ENCODE measurements at places on chromosomes 1 and 21.
A peak's percentile ranks its signal among the peaks of the same experiment; 100 is the strongest.

GRCh38 chr21:19463966-19464365 is 1060.4 kb upstream of the TMPRSS15 start:
- no peak for DNase-seq

DNA sequence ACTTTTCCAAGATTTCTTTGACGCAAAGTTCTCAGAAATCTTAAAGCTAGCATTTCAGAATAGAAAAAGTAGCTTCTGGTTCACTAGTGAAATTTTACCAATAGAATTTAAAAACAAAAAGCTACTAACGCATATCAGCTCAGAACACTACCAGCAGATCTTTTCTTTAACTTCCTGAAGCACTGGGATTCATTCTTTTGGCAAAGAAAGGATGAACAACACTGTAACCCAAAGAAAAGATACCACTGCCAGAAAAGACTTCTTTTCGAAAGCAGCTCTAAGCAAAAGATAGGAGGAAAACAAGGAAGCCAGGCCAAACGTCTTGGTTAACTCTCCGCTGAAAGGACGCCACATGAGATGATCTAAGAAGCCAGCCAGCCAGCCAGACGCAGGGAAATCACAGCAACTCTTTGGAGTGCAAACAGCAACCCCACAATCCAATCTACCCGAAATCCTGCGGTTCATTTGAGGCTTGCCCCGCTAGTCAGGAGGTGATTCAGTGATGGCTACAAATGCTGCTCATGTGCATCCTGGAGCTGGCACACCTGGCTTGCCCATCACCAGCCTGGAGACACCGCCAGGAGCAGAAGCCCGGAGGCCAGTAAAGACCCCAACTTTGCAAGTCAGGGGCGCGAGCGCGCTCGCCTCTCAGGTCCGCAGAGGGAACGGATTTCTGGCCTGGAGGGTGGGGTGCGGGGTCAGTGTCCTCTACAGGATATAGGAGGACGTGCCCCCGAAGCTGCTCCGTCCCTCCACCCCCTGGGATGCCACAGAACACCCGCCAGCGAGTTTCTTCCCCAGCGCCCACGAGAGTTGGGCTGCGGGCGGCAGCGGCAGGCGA is 812 bp downstream of the NBPF1 start:
- DNase-seq = peak; percentile 84

DNA sequence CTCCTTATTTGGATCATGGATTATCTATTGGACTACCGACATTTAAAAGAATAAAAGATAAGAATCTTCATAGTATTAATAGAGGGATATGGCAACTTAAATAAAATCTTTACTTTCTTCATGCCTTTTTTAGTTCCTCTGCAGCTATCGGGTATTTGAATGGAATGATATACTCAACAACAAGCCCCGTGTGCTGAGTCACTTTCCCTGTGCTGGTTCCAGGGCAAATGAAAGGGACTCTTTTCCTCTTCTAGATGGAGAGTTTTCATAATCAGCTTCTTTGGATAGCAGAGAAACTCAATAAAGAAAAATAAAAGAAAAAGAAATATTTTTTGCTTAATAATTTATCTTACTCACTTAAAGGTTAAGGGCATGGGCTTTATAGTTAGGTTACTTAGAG is 213.7 kb downstream of the LRRC40 start:
- DNase-seq = no peak

DNA sequence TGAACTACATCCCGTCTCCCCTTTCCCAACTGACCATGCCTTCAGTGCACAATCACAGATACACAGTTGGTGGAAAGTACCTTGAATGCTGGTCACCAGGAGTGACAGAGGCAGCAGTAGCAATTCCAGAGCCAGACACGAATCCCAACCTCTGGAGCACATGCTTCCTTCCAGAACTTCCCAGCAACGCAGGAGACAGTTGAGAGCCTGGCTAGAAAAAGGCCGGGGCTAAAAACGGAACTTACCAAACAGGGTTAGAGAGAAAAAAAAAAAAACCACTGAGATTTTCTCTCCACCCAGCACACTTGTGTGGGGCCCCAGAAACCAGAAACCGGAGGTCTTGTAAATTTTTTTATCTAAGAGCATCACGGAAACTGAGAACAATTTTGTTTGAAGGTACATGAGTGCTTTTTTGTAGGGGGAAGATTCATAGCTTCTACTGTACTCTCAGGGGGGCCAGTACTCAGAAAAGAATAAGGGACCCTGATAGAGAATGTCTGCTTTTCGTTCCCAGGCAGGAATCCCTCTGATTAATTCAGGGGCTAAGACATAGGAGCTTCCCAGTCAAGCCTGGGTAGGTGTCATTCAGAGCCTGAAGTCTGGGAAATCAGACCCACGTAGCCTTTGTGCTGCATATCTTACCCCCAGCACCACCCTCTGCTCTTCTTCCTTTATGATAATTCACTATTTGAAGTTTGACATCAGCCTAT is at the start of gene CD48:
Gene CD48 (minus strand): TSS at position 221 of the 710 bp plus-strand sequence. CDS start 59 bp downstream, at position 162.
- no peak for DNase-seq

GRCh38 chr1:162530307-162530987 is 31.1 kb upstream of the UAP1 start:
- no peak for DNase-seq

DNA sequence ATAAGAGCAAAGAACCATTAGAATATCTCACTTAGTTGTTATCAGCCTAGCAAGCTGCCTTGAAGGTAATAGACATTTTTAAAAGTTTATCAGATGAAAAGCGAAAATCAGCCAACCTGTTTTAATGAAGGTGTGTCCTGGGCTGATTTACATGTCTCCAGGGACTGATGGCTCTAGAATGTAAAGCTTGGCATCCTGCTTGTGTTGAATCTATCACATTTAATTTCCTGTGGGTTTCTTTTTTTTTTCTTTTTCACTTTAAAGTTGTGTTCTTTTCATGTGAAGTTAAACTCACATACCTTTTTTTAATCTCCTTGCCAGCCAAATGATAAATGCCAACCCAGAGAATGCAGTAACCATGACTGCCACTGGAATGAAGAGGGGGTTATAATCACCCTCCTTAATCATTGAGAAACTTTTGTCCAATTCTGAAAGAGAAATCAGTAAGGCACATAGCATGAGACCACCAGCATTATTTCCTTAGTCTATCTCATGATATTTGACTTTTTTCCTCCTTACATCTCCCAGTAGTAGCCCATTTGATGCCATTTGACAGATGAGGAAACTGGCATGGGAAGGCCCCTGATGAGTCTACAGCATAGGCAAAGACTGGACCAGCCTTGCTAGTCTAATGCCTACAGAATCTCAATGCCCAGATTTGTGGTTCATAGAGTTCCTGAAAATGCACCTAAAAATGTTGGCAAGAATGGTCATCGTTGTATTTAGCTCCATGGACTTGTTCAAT is 10.0 kb downstream of the SELL start:
- DNase-seq = no peak

- DNase-seq = no peak
Measured at GRCh38 chr1:30095051-30095450, 628.3 kb downstream of the MATN1 start.

DNA sequence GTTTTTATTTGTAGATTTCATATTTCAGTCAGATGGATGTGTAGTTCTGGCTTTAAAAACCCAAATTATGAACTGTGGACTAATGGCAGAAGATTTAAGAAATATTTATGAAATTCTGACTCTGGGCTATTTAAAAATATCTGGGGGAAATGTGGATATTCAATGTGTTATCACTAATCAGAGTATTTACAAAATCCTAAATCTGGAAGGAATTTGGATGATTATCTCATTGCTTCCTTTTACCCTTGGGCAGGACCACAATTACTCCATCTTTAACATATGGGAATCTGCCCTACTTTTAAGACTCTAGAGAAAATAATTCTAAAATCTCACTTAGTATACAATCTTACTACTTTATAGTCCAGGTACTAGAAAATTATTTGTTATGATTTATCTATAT is 203.2 kb downstream of the PDE4B start:
- DNase-seq = no peak

GRCh38 chr1:239899747-239900146 is 191.9 kb upstream of the FMN2 start:
- DNase-seq = no peak

GRCh38 chr1:88883156-88883555 is 8.2 kb downstream of the GTF2B start:
- no peak for DNase-seq

- no peak for DNase-seq
Measured at GRCh38 chr1:54347955-54348699, 58.1 kb downstream of the SSBP3 start.

GRCh38 chr1:222040121-222040805 is 298.4 kb upstream of the DUSP10 start:
- no peak for DNase-seq

DNA sequence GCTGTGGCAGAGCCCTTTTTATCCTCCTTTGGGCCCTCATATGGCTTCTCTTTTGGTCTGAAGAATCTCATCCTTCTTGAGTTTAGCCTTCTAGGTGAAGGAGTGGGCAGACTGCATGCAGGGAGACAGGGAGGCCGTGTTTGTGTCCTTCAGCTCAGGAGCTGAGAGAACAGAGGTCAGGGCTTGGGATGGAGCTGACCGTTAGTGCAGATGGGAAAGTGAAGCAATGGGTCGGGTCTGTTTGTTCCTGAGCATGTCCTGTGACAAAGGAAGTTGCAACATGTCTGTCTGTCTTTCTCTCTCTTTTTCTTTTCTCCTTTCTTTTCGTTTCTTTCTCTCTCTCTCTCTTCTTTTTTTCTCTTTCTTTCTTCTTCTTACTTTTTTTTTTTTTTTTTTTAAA is 14.9 kb downstream of the MAPKAPK2 start:
- DNase-seq = peak; percentile 73

- DNase-seq = peak; percentile 71
Measured at GRCh38 chr1:51518033-51518585, 957 bp downstream of the EPS15 start.

DNA sequence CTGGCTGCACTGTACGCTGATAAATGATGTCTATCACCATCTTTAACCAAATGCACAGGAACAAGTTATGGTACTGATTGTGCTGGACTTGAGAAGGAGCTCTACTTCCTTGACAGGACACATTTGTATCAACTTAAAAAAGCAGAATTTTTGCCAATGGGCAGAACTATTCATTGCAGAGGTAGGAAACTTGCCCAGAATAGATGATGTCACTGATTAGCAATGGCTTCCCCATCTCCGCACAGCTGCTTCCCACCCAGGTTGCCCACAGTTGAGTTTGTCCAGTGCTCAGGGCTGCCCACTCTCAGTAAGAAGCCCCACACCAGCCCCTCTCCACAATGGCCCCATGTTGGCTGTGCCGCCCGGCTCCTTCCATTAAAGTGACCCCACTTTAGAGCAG is 33.4 kb downstream of the CAPN2 start:
- no peak for DNase-seq

GRCh38 chr21:39633770-39634181 is 21.0 kb downstream of the B3GALT5 start:
- DNase-seq = no peak

DNA sequence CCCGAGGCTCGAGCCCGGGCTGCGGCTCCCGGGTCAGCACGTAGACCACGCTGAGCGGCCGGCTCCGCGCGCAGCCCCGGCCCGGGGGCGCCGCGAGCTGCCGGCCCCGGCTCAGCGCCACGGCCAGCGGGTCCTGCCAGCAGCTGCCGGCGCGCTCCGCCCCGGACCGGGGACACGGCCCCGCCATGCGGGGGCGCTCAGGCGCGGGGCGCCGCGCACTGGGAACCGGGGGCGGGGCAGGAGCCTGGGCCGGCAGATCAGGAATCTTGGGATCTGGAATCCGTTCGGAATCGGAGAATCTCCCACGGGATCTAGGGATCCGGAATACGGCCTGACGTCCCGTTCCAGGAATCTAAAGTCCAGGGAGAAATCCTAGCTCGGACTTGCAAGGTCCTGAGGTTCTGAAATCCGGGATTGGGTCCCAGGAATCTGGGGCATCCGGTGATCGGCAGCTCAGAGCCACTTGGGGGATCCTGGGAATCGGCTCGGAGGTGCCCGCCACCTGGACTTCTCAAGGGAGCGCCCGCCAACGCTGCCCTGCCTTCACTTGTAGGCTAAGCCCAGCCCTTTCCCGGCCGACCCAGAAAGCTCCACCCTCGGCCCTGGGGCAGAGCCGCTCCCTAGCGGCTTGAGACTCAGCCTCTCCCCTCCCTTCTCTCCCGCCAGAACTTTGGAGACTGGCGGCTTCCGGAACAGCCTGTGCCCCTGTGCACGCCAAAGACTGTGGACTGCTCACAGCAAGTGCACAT is at the start of gene MAP3K6:
Gene MAP3K6 (minus strand): TSS at position 551 of the 749 bp plus-strand sequence. CDS start 364 bp downstream, at position 187.
- DNase-seq = peak; percentile 95

DNA sequence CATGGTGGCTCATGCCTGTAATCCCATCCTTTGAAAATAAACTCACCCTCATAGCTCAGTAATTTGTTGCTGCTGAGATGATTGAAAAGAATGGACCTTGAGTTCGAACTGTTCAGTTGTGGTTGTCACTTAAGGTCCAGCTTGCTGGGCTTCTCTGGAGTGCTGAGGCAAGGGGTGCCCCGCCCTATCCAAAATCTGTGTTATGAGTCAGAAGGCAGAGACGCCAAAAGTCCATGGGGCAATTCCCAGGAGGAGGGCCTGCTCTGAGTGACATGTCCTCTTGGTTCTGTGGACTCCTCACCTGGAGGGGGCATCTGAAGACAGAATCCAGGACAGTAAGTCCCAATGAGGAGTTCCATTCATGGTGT is 64.8 kb downstream of the MYOM3 start:
- DNase-seq = peak; percentile 86

DNA sequence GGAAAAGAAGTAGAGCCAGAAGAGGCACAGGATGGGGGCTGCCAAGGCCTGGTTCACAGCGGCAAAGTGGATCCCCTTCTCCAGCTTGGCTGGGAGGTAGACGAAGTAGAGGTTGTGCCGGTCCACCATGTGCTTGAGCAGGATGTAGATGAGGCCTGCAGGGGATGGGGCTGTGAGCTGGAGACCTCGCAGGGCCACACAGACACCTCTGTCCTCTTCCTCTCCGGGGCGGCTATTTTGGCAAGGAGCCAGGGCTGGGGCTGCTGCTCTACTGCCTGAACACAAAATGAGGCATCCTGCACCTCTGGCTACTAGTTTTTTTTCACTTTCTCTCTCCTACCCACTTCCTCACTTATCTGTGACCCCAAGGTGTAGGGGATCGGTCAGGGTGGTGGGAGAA is 32.3 kb downstream of the TMEM63A start:
- peak; percentile 48 for DNase-seq

GRCh38 chr1:229447809-229448252 is 13.9 kb upstream of the ACTA1 start:
- no peak for DNase-seq
